ENCODE measurements at places on chromosomes 3 and 15.

- H3K4me3 ChIP-seq, result no peak overlapping the region
- no peak for DNase-seq
- no peaks in the 10 kb centered on the region for H3K4me1 ChIP-seq
- no peaks in the 10 kb centered on the region for H3K27me3 ChIP-seq
- 0 out of 2 replicates have a peak, but pooled peaks cover 3% of the 10 kb centered on the region for H3K36me3 ChIP-seq
- no peak overlapping the region for H3K27ac ChIP-seq
These were observed 428.8 kb upstream of the ONECUT1 start for GRCh38 chr15:53218666-53219580.

DNA sequence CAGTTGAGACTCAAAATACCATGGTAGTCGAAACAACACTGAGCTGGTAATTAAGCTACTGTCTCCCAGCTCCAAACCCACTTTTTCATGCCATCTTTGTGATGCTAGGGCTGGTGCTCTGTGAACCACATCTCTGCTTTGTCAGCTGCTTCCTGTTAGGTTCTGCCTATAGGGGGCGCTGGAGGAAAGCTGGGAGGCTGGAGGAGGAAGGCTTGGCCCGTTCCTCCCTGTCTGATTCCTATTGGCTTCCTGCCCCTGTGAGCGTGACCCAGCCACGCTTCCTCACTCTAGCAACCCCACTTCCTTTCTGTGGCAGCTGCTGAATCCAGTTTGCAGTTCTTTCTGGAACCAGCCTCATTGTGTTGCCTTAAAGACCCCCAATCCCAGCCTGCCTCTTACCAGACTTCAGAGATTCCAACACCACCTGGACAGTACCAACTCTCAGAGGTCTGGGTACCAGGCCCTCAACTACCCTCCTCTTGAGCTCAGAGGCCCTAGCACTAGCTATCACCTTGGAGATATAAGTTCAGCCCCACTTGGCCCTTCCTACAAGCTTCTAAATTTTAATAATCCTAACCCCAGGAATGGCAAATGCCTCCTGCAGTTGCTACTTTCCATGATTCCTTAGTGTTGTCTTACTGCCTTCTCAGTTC, 120.9 kb downstream of the ERC2 start:
- no peak overlapping the region for H3K4me3 ChIP-seq
- no peaks in the 10 kb centered on the region for H3K27me3 ChIP-seq
- H3K4me1 ChIP-seq, result no peaks in the 10 kb centered on the region
- DNase-seq, result no peak
- no peak overlapping the region for H3K27ac ChIP-seq

DNA sequence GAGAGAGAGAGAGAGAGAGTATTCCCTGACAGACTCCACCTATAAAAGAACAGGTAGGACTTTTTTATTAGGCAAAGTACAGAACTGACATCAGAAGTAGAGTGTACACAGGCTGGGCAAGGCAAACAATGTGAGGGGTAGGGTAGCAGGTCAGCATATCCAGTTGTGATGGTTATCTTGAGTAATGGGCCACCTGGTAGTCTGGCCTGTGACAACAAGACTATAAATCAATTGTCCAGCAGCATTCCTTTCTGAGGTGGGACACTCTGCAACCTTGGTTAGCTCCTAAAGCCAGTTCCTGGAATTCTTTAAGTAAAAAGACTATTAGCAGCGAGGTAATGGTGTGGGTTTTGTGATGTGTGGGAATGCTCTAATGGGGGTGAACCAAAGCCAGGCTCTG, 14.9 kb upstream of the TMCC1 start:
- peaks cover 37% of the 10 kb centered on the region for H3K36me3 ChIP-seq
- no peak for DNase-seq
- H3K4me3 ChIP-seq, result no peak overlapping the region
- peaks cover 4% of the 10 kb centered on the region for H3K27me3 ChIP-seq
- H3K4me1 ChIP-seq, result no peaks in the 10 kb centered on the region

GRCh38 chr15:56076640-56077039, 83.2 kb upstream of the NEDD4 start:
- no peak overlapping the region for H3K4me3 ChIP-seq
- no peak for DNase-seq
- H3K4me1 ChIP-seq, result peaks cover 2% of the 10 kb centered on the region
- H3K27ac ChIP-seq, result no peak overlapping the region

DNA sequence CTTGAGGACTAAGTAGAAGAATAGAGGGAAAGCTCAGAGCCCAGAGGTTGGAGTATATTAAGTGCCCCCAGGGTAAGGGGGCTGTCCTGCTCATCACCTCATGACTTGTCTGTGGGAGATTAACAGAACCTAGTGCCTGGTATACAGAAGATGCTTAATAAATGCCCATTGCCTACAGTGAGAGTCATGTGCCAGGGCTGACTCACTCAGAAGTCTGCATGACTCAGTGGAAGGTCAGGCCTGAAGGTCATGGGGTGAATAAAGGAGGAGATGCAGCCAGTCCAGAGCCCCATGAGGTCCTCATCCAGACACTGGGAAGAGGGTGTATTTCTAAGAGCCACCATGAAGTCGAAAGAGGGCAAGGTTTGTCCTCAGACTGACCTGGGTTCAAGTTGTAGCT, 62.5 kb upstream of the TLE3 start:
- peaks cover 30% of the 10 kb centered on the region for H3K4me1 ChIP-seq
- H3K27ac ChIP-seq, result no peak overlapping the region
- no peaks in the 10 kb centered on the region for H3K36me3 ChIP-seq
- H3K4me3 ChIP-seq, result no peak overlapping the region
- DNase-seq, result peak; percentile 38

DNA sequence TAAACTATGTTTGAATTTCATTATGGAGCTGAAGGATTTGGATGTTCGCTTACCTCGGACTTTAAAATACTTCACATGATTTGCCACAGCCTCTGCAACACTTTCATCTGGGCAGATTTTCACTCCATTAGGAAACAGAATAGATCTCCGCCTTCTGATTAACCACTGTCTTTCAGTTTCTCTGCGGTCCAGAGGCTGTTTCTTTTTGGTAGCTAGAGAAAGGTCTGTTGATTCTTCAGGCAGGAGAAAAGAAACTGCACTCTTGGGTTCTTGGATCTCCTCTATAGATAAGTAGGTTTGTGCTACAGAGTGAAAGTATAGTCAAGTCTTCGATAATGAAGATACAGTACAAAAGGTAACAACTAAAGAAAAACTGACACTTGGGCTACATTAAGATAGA, 844 bp downstream of the IMPG2 start:
- no peak overlapping the region for H3K4me3 ChIP-seq
- no peak overlapping the region for H3K27ac ChIP-seq
- H3K36me3 ChIP-seq, result no peaks in the 10 kb centered on the region
- no peak for DNase-seq
- no peaks in the 10 kb centered on the region for H3K27me3 ChIP-seq

- no peaks in the 10 kb centered on the region for H3K27me3 ChIP-seq
- H3K36me3 ChIP-seq, result peaks cover 7% of the 10 kb centered on the region
- H3K4me1 ChIP-seq, result peaks cover 22% of the 10 kb centered on the region
These were observed 3.0 kb upstream of the NMB start for GRCh38 chr15:84661001-84661400.

DNA sequence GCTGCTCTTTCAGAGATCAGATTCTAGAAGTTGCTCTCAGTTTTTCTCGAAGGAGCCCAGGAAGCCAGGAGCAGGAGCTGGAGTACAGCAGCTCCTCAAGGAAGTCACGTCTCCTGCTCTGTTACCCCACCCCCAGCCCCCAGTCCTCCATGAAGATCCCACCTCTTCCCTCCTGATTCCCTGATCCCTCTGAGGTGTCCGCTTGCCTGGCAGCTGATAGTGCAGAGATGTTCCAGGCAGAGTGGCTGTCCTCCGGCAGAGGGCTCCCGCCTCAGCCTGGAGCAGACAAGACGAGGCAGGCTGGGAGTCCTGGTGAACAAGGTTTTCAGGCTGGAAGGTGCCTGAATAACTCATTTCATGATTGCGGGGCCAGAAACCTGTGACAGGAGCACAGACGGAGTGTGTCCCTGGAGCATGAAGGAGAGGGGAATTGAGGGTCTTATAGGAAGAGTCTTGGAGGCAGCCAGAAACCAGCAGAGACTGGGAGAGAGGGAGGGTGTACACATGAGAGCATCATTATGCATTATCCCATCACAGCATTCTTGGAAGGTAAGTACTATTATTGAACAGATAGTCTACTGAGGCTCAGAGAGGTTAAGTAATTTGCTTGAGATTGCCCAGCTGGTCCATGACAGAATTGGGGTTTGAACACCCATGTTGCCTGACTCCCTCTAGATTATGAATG, 1.2 kb downstream of the HRH1 start:
- peak overlapping the region; percentile 67 for H3K27ac ChIP-seq
- peak overlapping the region; percentile 88 for H3K4me3 ChIP-seq
- peaks cover 2% of the 10 kb centered on the region for H3K27me3 ChIP-seq
- DNase-seq, result peak; percentile 83
- peaks cover 3% of the 10 kb centered on the region for H3K36me3 ChIP-seq

DNA sequence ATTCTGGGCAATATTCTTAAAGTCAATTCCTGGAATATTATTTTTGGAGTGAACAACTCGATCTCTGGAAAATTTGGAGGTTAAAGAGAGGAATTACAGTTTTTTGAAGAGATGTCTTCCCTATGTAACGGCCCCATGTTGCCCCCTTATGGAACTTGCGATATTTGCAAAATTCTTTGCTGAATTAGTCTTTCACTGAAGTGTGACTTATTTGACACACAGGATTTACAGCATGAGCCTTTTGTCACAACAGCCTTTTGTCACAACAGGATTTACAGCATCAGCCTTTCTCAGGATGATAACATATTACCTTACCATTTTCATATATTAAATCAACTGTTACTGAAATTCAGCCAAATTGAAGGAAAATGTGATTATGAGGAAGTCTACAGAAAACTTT, 37.8 kb upstream of the SPTSSB start:
- H3K36me3 ChIP-seq, result no peaks in the 10 kb centered on the region
- H3K4me1 ChIP-seq, result peaks cover 31% of the 10 kb centered on the region
- peak overlapping the region; percentile 33 for H3K4me3 ChIP-seq
- peaks cover 4% of the 10 kb centered on the region for H3K27me3 ChIP-seq
- DNase-seq, result peak; percentile 38

GRCh38 chr3:195219351-195220230, 51.4 kb downstream of the XXYLT1 start:
- DNase-seq, result no peak
- H3K27ac ChIP-seq, result no peak overlapping the region
- H3K4me3 ChIP-seq, result no peak overlapping the region

DNA sequence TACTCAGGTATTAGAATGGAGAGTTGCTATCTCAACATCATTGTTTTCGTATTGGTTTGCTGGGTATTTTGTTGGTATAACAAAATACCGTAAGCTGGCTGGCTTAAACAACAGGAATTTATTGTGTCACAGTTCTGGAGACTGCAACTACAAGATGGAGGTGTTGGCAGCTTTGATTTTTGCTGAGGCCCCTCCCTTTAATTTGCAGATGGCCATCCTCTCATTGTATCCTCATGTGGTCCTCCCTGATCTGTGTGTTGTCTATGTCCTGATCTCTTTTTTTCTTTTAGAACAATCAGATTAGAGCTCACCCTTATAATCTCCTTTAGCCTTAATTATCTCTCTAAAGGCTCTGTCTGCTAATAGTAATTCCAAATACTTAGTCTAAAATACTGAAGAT, 299.8 kb upstream of the GOLIM4 start:
- no peak for DNase-seq
- H3K27ac ChIP-seq, result no peak overlapping the region
- H3K27me3 ChIP-seq, result no peaks in the 10 kb centered on the region
- no peaks in the 10 kb centered on the region for H3K4me1 ChIP-seq
- no peak overlapping the region for H3K4me3 ChIP-seq

- peak overlapping the region; percentile 66 for H3K27ac ChIP-seq
- peak overlapping the region; percentile 33 for H3K4me3 ChIP-seq
- H3K4me1 ChIP-seq, result peaks cover 30% of the 10 kb centered on the region
- peak; percentile 21 for DNase-seq
- no peaks in the 10 kb centered on the region for H3K27me3 ChIP-seq
These were observed 17.1 kb upstream of the MUC13 start for GRCh38 chr3:124951511-124952281.
